CD14-positive monocyte (primary cell): ENCODE measurements at places on chromosomes 6 and 20.
A peak's percentile ranks its signal among the peaks of the same experiment; 100 is the strongest.

DNA sequence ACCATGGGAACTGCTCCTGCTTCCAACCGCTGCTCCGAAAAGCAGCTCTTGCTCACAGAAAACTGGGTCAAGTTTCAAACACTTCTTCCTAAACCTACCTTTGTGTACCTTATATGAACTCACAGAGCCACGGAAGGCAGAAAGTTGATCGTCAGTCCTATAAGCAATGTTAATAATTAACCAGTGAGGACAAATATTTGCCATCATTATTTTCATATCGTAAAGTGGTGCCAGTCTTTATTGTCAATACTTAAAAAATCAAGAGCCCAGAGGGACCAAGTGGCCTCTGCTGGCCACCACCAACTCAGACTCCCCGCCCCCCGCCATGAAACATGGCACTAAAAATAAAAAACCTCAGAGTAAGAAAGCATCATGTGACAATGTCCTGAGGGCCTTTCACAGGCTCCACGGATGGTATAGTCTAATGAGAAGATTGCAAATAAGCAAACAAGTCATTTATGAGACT is 9.1 kb upstream of the PBOV1 start:
- DNase-seq: no peak

GRCh38 chr6:13478525-13478966 is 8.9 kb downstream of the GFOD1 start:
- DNase-seq: no peak

GRCh38 chr6:83717809-83718208 is 8.9 kb upstream of the SNAP91 start:
- DNase-seq: no peak

GRCh38 chr20:34299556-34300255 is 3.4 kb downstream of the AHCY start:
- DNase-seq: peak; percentile 40

DNA sequence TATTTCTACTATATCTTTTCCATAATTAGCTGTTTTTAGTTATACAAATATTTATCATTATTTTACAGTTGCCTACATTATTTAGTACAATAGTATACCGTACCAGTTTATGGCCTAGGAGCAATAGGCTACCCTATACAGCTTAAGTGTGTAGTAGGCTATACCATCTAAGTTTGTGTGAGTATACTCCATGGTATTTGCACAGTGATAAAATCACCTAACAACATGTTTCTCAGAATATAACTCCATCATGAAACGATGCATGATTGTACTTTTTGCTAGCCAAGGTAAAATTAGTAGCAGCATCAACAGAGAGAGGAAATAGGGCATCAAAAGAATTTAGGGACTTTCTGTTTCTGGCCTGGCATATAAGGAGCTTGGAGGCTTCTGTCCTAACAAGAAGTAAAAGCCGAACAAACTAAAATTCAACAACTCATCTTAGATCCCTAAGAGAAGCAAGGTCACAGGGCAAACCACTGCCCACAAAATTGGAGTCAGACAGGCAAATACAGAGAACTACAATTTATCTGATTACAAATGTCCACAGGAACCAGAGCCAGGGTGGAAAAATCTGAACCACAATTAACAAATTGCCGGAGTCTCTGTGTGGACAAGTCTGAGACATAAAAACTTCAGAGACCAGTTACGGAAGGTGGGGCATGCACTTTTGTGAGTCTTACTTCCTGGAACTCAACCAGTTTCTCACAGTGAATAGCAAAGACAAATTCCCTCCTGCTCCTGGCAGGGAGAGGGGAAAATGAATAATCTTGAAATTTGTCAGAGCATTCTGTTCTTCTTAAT is 671.4 kb downstream of the RFPL4B start:
- DNase-seq: no peak

- DNase-seq: no peak
Measured at GRCh38 chr6:157110607-157111006, 212.7 kb downstream of the TMEM242 start.

DNA sequence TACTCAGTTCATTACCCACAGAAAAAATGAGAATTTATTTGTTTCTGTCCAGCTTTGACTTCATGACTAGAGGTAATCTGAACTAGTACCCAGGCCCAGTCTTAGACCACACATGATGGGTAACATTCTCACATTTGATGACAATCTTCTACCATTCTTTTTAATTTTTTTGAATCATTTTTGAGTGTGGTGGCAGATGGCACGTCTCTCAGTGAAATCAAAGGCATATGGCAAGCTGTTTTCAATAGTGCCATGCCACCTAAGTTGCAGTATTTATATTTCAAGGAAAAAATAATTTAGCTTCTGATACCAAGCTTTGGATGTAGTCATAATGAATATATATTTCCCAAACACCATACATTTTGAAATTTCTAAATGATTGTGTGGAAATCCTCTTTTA is 88.8 kb upstream of the HS3ST5 start:
- DNase-seq: no peak

DNA sequence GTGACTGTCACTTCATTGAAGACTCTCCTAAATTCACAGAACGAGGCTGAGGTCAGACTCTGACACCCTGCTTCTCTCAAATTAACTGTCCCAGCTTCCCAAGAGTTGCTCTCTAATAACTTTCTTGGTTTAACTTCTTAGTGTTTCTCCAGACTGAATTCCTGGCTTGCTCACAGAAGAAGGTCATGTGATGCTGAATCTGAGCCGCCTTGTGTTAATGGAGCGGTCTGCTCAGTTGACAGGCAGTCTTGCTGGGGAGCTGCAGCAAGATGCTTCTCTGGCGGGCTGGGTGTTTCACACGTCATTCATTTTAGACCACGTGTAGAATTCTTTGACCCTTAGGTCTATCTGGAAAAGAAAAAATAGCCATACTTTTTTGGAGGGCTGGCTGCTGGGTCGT is 107.3 kb downstream of the FOXO3 start:
- DNase-seq: no peak

DNA sequence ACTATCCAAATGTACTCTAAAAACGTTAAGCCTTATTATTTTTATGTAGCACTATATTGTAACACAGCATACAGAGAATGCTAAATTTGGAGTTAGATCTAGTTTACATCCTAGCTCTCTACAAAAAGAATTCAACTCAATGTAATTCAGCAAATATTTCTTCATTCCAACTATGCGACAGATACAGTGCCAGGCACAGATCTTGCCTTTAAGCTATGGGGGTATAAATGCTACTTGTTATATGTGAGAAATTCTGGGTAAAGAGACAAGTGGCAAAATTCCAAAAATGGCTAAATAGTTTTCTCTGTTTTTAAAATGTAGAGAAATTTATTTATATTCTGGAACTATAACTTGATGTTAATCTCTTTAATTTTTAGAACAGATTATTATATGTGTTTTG is 63.2 kb downstream of the SEL1L2 start:
- no peak for DNase-seq

DNA sequence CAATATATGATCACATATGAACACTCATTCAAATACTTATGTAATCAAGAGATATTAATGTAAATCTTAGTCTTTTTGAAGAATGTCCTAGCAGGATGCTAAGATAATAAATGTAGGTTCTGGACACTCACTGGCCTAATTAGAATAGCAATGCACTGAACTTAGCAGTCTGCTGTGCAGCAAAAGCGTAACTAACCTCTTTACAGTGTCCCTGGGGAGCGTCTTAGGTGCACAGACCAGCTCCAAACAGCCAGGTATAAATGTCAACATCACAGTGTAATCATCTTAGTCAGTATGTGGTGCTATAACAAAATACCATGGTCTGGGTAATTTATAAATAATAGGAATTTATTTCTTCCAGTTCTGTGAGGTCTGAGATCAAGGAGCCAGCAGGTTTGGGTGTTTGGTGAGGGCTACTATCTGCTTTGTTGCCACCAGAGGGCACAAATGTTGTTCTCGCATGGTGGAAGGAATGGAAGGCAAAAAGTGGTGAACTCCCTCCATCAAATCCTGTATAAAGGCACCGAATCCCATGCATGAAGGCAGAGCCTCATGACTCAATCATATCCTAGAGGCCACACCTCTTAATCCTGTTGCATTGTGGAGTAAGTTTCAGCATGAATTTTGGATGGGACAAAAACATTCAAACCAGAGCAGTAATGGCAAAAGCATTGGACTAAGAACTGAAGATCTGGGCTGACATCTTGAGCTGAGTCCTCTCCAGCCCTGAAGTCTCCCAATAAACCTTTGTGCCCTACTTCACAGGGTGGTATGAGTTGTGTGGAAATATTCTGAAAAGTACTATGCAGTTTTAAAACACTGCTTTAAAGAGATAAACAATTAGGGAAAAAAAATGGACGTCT is 41.8 kb upstream of the FOXO3 start:
- DNase-seq: no peak

DNA sequence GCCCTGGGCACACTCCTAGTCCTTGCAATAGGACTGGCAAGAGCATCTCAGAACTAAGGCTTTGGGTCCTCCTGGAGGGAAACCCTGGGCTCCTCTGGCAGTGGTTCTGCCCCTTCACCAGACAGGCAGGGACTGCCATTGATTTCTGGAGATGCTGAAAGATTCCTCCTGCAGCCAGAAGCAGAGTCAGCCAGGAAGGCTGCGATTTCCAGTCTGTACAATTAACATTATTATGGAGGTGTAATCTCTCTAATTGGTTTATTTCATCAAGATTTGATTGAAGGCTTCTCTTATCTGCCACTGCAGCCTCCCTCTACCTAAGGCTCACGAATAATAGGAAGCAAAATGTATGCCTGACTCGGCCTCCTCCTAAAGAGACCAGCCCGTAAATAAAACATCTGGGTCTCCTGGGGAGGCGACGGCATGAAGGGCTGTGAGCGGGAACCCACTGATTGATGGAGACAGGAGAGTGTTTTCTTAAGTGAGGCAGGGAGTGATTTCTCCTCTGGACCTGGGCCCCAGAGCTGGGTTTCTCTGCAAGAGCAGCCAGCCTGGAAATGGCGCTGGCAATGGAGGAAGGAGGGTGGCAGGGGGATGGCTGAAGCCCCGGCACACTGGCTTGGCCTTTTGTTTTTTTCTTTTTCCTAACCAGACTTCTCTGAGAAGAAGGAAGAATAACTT is 689.6 kb downstream of the DHX35 start:
- DNase-seq: no peak

DNA sequence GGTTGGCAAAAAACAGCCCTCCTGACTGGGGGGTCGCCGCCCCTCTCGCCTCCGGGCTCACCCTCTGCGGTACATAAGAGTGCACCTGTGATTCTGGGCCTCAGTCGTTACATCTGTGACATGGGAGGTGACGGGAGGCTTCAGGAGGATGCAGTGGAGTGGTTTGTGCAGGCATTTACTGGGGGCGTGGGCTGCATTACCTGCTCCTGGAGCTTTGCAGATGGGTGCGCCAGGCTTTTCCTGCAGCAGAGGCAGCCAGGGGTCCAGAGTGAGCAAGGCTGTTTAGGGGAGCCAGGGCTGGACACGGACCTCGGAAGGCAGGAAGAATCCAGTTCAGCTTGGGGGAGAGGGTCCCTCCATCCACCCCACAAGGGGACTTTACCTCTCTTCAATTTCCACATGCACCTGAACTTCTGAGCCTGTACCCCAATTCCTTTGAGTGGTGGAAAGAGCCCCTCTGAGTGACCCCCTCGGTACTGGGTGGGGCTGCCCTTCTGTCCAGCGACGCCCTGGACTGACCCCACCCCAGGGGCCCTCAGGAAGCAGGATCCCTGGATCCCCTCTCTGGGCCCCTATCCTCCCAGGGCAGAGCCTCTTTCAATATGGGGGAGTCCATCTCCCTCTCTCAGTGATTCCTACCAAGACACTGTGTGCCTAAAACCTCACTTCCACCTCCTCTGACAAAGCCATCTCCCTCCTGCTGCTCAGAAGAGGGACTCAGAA is 134.0 kb downstream of the TAF4 start:
- DNase-seq: no peak

DNA sequence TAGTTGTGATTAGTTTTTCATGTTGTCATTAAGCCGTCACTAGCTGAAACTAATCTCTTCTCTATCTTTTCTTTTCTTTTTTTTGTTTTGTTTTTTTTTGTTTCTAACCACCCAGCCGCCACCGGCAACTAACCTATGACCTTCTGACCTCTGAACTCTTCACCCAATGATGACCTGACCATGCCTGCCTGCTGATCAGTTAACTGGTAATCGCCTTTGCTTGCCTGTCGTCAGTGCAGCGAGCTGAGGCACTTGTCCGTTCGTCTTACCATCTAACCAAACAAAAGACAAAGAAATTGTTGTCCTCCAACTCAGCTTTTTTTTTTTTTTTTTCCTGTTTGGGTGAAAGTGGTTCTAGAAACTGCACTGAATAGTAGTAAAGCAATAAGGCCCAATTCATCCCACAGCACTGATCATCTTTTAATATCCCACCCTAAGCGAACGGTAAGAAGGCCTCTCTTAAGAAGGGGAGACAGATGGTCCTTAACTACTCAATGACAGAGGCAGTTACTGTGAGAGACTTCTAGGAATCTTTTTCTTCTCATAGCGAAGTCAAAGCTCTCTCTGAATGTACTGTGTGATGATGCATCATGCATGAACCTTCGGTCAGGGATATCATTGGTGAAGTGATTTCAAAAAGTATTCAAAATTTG is 156.2 kb downstream of the QKI start:
- no peak for DNase-seq

- DNase-seq: peak; percentile 84
Measured at GRCh38 chr6:30877419-30878262, 6.7 kb upstream of the DDR1 start.

GRCh38 chr6:11210386-11211138 is 21.9 kb downstream of the NEDD9 start:
- DNase-seq: no peak

DNA sequence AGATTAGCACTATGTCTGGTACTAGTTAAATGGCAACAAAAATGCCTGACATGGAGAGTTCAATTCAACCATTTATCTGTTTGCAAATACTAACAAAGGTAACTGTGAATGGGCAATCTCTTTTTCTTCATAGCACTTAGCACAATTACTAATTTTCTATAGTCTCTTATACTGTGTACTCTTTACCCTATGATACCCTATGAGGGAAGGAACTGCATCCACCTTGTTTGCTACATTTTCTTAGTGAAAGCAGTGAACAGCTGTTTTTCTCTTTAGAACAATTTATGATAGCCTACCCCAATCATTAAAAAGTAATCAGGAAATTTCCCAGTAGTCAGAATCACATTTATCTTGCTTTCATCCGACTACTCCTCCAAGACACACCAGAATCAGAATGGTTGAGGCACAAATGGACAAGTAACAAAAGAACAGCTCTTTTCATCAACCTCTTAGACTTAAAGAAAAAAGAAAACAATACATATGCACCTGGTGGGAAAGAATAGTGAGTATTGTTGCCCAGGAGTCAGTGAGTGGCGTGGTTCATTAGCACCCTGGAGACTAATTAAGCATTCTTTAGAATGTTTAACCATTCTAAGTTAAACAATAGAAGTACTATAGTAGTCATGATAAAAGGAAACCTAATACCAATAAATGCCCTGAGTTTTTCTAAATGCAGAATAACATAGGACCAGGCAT is 16.7 kb downstream of the ZNF292 start:
- no peak for DNase-seq

- DNase-seq: no peak
Measured at GRCh38 chr20:11919581-11919980, 1.9 kb downstream of the BTBD3 start.

- no peak for DNase-seq
Measured at GRCh38 chr6:84916704-84917103, 152.3 kb upstream of the TBX18 start.
